Activated T-helper 17 cell treated with anti-CD3 and anti-CD28 coated beads, Interleukin-2, amount 50 U/mL, for 72 hours (primary cell): ENCODE measurements at places on chromosomes 11 and 22. TPM values are rescaled to one million over a fixed set of nuclear protein-coding genes. Genes with fewer than 3 reads are reported as not detected.

Gene VPS37C
- total RNA-seq = 14.5 TPM

DNA sequence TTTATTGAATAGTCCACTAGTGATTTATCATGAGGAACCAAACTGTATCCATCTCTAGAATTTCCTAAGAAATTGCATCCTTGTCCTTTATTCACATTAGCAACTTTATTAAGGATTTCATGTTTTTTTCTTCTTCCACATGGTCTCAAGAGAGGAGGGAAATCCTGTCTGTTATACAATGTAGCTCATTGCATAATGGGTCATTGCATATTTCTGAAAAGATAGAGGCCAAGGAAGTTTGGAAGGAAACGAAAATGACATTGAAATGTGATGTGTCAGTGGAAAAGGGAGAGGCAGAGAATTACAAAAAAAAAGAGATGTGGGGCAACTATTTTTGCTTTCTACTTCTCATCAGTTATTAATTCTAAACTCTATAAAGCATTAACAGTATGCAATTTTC lies 353.1 kb downstream of the METTL15 start:
- ATAC-seq = no peak

- no peak for ATAC-seq
Measured at GRCh38 chr11:92830377-92831155, 138.9 kb upstream of the MTNR1B start.

Gene APOL5
- not detected for total RNA-seq

- ATAC-seq = no peak
Measured at GRCh38 chr22:37913233-37913721, 7.2 kb downstream of the MICALL1 start.
